ENCODE measurements at places on chromosomes 13 and 19.
A peak's percentile ranks its signal among the peaks of the same experiment; 100 is the strongest.

GRCh38 chr19:11624069-11624463 is 26.8 kb downstream of the ZNF627 start:
- no peak for DNase-seq

- no peak for DNase-seq
These were observed 16.9 kb downstream of the KCTD15 start for GRCh38 chr19:33813391-33814101.

DNA sequence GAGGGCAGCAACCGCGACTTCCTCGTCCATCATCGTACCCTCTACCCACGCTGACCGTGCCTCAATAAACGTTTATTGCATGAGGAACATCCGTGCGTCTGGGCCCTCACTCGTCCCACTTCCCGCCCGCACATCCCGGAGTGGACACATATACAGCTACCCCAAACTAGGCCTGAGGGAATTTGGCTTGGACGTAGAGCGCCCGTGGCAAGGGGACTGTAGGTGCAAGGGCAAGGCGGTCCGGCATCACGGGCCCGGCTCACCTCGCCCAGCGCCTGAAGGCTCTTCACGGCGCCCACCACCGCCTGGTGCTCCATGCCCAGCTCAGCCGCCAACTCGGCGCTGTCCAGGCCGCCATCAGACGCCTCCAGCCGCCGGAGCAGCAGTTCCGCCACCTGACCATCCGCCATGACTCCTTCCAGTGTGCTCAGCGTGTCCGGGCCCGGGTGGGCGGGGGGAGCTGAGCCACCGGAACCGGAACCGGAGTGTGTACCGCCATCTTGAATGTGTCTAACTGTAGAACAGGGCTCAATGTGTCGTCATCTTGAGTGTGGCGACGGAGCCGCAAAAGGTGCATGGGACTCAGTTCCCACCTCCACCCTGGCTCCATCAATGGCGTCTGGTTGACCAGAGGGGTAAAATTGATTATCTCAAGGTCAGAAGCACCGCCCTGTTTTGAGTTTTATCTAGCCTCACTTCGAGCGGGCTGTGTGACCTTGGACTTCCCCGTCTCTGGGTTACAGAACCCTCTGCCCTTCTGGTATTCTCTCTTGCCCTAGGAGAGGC is at the start of gene FARSA:
Gene FARSA, minus strand, starts transcription at position 425 of the 786 bp plus-strand sequence. Its CDS starts 15 bp downstream, at position 410.
- DNase-seq, result peak; percentile 89

DNA sequence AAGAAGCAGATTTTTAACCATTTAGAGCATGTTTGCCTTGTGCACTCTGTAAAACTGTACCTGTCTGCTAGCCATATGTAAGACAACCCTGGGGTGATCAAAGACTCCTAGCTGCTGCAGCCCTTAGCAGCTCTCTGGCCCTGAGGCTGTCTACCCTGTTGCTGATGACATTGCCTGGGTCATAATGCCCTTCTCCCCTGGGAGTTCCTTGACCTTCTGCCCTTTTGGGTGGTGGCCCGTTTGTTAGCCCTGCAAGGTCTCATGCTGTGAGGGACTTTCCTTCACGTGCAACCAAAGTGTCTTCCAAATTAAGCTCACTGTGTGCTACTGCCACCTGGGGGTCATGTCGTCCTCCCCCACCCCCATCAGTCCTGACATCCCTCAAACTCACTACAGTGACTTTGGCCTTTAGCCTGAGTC is 7.4 kb downstream of the GPC6 start:
- DNase-seq, result no peak

GRCh38 chr19:8310342-8311055 is 2.3 kb upstream of the CD320 start:
- no peak for DNase-seq

DNA sequence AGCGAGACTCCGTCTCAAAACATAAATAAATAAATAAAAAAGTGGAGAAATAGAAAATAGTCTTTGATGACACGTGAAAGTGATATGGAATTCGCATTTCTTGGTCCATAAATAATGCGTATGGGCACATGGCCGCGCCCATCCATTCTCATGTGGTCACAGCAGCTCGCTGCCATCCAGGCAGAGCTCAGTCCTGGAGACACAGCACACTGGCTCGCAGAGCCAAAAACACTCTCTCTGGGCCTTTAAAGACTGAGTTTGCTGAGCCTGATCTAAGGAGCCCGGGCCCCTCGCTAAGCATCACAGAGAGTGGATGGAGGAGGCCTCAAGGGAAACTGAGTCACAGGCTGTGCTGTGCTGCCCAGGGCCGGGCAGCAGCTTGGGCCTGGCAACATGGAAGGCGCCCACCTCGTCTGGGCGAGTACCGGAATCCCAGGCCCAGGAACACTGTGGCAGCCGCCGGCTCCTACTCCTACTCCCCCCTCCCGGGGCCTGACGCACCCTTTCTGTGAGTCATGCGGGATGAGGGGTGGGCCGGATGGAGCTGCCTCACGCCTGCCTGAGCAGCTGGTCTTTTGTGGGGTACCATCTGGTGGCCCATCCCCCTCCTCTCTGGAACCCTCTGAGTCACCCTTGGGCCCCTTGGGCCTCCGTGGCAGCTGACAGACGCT is 28.9 kb upstream of the CACTIN start:
- no peak for DNase-seq

DNA sequence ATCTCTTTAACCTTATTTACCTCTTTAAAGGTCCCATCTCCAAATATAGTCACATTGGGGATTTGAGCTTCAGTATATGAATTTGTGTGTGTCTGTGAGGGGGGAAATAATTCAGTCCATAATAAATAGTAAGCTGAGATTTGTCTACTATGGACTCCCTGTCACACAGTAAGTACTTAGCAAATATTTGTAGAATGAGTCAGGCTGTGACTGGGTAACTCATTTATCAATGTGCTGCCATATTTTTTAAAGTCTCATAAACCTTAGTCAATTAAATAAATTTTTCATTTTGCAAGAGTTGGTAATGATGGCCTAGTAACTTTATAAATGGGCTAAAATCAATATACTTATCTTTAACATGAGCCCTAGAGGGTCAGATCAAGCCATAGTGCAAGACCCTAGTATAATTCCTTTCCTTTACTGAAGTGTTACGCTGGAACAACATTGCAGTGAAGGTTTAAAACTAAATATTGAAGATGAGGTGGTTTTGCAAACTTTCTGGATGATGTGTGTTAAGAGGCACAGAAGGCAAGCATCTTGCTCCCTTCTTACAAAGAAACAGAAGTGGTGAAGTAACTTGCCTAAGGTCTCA is 305.1 kb downstream of the KCNRG start:
- DNase-seq, result no peak

- no peak for DNase-seq
These were observed 13.7 kb upstream of the SOX1 start for GRCh38 chr13:112053167-112053743.

DNA sequence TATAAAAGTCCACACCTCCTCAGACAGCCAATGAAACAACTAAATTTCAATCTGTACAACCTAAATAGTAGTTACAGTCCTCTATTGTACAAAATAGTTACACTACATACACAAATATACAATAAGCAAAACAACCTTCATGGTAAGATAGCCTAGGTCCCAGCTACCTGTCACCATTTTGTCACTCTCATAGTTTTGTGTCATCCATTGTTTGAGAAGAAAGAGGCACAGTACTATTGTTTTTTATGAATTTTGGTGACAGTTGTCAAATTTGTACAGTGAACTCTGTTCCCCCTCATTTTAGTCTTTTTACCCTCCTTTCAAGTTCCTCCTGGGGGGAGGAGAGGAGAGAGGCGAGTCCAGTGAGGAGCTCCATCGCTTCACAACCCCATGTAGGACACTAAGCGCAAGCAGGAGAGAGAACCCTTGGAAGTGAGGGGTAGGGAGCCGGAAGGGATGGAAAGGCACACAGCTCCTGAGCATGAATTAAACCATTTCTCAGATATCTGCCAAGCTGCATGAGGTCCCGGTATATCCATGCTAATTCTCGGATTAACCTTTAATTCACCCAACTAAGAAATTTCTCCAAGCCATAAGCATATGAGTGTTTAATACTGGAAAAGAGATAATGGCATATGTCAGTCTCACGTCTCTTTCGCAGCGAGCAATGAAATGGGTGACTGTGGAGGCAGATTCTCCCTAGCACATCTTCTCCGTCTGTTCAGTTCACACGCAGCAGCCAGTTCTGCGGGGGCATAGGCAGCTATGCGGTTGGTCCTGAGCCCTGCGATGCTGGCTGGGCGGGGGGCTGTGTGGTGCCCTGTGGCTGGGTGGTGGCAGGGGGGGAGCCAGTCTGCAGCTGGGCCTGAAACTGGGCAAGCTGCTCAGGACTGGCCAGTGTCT is 60.5 kb downstream of the SERP2 start:
- DNase-seq, result no peak

- no peak for DNase-seq
These were observed 169.2 kb upstream of the IRS2 start for GRCh38 chr13:109955598-109955997.

- DNase-seq, result no peak
These were observed 19.2 kb upstream of the TOMM40 start for GRCh38 chr19:44871809-44872208.

- no peak for DNase-seq
These were observed 83.2 kb downstream of the CCNA1 start for GRCh38 chr13:36515466-36515865.

DNA sequence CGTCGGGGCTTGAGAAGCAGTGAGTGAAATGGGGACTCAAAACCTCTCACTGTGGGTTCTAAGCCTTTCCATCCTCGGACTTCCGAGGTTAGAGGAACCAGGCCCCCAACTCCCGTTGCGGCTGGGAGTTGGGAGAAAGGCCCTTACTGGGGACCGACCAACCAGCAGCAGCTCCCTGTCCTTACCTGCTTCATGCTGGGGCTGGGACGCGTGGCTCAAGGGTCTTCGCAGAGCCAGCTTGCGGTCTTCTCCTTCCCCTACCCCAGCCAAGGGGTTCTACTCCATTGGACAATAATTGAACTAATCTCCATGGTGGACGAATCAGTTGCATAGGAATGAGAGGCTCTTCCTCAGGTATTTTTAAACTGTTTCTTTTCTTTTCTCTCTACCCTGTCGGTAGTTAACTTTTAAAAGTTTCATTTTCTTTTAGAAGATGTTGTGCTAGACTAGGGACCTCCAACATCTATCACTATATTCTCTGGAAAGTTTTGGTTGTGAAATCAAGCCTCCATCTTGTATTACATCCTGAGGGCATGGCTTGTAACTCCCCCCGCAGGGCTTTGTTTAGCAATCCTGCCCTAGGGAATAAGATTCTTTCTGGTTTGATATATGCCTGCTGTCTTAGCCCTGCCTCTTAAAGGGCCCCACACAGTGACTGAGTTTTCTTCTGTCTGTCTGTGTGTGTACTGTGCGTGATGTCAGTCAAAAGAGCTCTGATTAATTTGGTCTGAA is 1027.1 kb upstream of the PCDH9 start:
- no peak for DNase-seq

DNA sequence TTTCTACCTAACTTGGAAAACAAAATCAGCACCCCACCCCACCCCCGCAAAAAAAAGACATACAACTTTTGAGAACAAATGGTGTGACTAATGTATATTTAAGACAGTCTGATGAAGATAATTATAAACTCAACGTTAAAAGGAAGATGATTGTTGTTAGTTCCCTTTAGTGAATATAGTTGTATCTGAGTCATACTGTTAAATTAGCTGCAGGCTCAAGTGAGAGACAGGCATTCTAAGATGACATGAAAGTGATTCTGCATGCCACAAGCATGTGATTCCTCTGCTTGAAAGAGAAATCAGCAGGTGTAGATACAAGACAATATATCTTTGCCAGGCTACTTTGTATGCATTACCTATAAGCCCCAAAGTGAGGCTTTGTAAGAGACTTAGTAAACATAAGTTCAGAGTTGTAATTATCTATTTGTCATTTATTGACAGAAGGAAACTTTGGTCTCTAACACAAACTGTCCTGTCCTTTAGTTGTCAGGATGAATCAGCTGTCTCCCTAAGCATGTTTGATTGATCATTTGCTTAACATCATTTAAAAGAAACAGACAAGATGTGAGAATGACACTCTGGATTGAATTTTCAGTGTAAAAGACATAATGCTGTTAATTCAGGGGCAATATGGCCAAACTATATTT is 319.4 kb upstream of the HTR2A start:
- DNase-seq, result no peak

DNA sequence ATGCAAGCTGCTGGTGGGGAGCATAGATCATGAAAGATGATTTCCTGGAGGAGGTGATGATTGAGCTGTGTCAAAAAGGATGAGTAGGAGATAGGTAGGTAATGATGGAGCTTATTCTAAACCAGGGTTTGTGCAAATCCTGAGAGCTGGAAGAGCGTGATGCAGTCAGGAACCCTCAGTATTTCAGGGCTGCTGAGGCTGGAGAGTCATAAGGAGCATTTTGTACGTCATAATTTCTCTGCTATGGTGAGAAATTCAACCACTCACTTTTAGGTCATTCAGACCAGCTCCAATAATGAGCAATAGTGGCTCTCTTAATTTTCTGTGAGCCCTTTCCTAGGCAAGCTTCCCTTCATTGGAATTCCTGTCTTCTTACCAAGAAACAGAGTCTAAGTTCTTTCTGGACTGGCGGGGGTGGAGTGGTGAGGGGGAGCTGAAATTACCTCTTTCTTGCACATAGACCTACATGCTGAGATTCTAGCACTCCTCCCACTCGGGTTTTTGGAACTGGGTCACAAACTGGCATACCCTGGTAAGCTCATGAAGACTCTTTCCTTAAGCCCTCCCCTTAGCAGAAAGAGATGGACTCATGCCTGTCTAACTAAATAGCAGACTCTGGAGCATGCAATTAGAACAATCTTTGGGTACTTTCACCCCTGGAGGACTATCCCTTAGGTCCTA is 62.2 kb upstream of the MYCBP2 start:
- DNase-seq, result no peak

DNA sequence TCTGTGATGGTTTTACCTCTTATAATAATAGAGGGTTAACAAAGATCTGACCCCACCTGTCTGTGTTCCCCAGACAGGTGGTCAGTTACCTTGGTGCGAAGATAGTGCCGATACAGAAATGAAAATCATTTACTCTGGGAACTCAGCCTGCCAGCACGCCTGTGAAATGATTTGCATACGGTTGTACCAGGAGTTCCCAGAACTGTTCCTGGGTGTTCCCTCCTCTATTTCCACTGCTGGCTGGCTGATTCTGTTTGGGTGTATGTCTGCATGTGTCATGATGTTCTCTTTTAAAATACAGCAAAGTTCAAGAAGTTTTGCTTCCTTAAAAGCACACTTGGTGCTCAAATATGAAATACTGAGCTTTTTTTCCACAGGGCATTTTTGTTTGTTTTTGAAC is 527.1 kb downstream of the FGF9 start:
- no peak for DNase-seq

DNA sequence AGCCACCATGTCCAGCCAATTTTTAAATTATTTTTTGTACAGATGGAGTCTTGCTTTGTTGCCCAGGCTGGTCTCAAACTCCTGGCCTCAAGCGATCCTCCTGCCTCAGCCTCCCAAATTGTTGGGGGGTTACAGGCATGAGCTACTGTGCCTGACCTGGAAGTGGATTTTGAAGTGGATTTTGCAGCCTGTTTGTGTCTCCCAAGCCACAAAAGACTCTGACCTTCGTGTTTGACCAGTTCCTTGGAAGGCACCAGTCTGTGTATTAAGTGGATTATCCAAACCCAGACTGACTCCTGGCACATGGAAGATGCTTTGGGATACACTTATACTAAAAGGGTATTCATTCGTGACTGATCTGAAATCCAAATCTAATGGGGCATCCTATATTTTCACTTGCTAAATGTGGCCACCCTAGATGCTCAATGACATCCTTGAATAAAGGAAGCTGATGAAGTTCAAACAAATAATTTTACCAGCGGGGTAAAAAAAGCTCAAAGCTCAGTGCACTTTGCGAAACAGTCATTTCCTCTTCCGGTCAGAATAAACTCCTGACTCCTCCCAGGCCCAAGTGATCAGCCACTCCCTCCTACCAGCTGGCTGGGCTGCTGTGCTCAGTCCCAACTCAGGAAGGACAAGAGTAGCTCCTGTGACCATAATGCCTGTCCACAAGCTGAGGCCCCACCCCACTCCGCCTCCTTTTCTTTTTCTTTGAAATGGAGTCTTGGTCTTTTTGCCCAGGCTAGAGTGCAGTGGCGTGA is 32.6 kb upstream of the GATAD2A start:
- peak; percentile 64 for DNase-seq
